Left colon (tissue), 2 donors: ENCODE measurements at places on chromosomes 5 and 9.

DNA sequence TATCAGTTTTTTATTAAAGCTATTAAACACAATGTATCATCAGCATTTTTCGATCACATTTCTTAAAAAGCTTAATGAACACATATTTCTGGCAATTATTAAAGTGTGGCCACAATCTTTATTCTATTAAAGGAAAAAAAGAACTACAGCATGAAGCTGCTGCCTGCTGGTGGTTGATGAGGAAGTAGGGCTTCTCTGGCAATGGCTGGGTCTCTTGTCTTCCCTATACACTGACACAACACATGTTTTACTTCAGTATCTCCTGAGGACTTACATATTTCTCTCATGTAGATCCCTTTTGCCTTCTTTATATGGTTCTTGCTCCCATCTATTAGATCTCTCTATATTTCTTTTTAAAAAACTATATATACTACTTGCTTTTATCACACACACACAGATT is 590.7 kb downstream of the RAB3C start:
- no peak for DNase-seq

GRCh38 chr5:151509231-151509630 is 61.8 kb downstream of the SLC36A1 start:
- DNase-seq = no peak

DNA sequence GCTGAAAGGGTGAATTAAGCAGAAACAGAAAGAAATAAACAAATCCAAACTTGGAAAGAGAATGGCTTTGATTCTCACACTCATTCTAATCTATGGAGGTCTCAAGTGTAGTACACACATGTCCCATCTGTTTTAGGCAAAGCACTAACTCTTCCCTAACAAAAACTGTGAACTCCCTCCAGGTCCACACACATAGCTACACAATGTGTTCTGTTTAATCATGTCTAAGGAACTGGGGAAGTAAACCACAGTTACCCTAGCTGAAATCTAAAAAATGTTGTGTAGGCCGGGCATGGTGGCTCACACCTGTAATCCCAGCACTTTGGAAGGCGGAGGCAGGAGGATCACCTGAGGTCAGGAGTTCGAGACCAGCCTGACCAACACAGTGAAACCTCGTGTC is 118.7 kb upstream of the FST start:
- DNase-seq = no peak

DNA sequence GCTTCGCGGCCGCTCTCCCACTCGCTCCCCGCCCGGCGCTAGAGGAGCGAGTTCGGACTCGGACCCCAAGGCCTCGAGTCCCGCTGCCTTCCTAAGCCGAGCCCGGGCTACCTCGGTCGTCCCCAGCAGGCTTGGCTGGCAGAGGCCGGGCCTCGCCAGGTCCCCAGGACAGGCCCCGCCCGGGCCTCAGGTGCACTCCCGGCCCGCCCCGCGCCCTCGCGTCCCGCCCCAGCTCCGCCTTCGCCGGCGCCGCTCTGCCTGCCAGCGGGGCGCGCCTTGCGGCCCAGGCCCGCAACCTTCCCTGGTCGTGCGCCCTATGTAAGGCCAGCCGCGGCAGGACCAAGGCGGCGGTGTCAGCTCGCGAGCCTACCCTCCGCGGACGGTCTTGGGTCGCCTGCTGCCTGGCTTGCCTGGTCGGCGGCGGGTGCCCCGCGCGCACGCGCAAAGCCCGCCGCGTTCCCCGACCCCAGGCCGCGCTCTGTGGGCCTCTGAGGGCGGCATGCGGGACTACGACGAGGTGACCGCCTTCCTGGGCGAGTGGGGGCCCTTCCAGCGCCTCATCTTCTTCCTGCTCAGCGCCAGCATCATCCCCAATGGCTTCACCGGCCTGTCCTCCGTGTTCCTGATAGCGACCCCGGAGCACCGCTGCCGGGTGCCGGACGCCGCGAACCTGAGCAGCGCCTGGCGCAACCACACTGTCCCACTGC is at the start of gene SLC22A5:
TSS of gene SLC22A5 (plus strand) at position 237 of the 707 bp plus-strand sequence. CDS start at position 500, 263 bp downstream.
- peak; percentile 78 for DNase-seq
